ENCODE measurements at places on chromosomes 3 and 15.

GRCh38 chr15:29689287-29689986, 132.8 kb downstream of the TJP1 start:
- no peak for DNase-seq

GRCh38 chr15:64275934-64276333, 80.0 kb downstream of the CSNK1G1 start:
- no peak for DNase-seq

DNA sequence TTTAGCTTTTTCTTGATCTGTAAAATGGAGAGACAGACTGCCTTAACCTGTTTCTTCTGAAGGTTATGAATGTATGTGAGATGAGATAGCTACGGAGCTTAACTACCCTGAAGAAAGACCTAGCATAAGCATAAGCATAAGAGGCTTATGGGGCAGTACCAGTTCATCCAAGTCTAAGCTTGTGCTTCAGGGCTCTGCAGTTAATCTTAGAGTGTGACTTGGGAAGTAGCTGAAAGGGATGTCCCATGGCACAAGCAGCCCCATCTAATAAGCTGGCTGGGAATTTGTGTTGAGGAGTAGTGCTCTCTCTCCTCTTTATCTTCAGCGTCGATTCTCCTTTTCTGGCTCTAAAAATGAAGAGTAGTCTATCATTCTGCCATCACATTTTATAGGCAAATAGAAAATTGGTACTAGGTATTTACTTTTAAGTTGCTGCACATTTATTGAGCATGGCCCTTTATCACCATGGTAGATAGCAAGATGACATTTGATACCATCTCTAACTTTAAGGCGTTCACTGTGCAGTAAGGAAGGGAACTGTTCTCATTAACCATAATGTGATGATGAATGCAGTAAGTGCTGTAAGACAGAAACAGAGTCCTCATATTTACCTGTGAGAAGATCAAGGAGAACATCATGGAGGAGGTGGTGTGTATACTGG, 174.5 kb upstream of the LRRFIP2 start:
- no peak for DNase-seq

DNA sequence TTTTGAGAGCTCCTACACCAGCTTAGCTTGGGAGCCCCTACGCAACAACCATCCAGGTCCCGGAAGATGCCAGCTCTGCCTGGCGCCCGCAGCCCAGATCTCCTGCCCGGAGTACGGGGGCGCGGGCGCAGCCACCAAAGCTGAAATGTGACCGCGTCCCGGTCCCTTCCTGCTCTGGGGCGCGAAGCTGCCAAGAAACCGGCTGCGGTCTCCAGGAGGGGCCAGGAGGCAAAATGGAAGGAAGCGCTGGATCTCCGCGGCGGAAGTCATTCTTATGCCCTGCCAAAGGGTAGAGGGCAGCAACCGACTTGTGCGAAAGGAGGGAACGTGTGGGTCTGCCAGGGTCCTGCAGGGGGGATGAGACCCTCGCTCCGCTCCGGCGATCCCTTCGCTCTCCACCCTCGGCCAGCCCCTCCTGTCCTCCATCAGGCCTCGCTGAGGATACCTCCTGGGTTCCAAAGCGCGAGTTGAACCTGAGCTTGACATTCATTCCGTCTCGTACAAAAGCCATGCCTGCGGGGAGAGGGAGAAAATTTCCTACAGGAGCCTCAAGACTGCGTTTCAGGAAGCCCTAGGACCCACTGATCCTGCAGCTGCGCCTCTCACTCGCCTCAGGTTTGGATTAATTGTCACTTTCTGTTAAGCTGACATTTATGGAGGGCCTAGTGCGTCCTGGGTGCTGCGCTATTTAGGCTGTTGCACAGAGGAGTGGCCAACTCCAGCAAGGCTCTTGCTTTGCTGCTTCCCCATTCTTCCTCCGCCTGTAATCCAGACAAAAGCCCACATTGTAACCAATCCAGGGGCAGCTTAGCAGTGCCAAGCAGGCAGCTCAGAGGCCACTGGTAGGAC, 98.3 kb upstream of the VGLL3 start:
- no peak for DNase-seq

DNA sequence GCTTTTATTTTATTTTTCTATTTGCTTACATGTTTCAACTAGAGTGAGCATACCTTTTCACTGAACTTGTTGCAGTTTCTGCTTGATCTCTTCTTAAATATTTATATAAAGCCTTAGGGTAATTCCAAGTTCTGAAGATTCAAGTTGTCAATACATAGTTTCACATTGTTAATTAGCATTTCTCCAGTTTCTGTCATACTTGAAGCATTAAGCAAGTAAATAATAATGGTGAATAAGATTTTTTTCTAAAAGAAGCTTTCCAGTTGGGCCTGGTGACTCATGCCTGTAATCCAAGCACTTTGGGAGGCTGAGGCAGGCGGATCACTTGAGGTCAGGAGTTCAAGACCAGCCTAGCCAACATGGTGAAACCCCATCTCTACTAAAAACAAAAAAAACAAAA, 53.9 kb downstream of the CALML4 start:
- no peak for DNase-seq

- DNase-seq, result no peak
Observed at GRCh38 chr3:7897655-7898054, 604.0 kb upstream of the LMCD1 start.

DNA sequence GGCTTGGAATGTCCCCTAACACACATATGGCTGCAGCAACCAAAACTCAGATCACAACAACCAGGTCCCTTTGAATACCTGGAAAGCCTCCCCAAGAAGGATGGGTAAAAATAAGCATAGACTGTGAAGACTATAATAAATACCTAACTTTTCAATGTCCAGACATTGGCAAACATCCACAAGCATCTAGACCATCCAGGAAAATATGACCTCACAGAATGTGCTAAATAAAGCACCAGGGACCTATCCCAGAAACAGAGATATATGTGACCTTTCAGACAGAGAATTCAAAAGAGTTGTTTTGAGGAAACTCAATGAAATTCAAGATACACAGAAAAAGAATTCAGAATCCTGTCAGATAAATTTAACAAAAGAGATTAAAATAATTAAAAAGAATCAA, 109.2 kb downstream of the NEDD4 start:
- no peak for DNase-seq

DNA sequence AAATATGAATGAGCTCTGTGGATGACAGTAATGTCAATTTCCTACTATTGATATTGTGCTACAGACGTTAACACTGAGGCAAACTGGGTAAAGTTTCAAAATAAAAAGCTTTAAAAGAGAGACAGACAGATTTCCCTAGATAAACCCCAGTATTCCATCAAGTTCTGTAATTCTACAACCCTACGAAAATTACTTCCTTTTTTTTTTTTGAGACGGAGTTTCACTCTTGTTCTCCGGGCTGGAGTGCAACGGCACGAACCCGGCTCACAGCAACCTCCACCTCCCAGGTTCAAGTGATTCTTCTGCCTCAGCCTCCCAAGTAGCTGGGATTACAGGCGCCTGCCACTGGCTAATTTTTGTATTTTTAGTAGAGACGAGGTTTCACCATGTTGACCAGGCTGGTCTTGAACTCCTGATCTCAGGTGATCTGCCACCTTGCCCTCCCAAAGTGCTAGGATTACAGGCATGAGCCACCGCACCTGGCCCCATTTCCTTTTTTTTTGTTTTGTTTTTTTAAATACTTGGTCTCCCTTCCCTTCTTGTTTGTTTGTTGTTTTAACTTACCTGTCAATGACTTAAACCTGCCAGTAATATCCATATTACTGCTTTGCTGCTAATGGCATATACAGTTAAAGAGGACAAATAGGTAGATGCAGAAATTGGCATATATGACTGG, 57.2 kb downstream of the CBLB start:
- DNase-seq, result no peak

GRCh38 chr3:111362381-111363009, 179.5 kb upstream of the CD96 start:
- no peak for DNase-seq

DNA sequence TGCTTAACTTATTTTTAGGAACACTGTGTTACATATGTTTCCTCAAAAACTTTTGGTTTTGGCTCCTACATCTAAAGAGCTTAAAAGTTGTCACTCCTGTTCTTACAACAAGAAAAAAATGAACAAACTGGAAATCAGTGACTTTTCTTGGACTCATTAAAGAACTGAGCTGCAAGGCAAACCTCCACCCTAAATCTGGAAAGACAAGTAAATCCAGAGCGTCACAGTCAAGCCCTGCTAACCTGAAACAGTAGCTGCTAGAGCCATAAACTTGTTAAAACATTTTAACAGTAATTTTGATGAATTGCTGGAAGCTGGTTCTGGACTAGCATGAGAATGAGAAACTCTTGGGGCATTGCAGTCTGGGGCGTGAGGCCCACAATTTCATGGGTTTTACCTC, 350.5 kb upstream of the COL8A1 start:
- no peak for DNase-seq

- no peak for DNase-seq
Observed at GRCh38 chr3:169759256-169759655, 5.6 kb downstream of the TERC start.

DNA sequence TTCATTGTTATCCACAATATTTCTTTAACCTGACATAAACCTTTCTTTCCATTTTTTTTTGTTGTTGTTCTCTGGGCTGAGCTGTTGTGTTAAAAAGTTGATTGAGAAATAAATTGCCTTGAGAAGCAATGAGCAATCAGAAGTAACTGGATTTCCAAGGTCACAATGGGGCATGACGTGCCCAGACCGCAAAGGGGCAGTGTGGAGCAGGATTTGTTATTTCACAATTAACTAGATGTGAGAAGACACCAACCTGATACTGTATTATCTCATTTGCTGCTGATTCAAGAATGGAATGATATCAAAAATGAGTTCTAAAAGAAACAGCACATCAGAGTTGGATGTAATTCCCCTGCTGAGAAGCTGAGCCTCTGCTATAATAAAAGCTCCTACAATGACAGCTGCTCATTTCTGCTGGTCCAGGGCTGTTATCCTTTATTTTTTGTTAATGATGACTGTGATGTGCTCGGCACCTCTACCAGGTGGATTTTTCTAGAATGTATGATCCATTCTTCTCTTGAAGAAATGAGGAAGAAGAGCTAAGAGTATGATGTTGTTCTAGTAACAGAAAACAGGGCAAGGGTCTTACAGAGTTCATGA, 28.1 kb downstream of the CPNE4 start:
- DNase-seq, result no peak

- DNase-seq, result no peak
Observed at GRCh38 chr15:45093622-45094357, 20.2 kb downstream of the DUOX2 start.

- no peak for DNase-seq
Observed at GRCh38 chr15:82139823-82140268, 94.0 kb upstream of the MEX3B start.

- no peak for DNase-seq
Observed at GRCh38 chr15:78047761-78048627, 29.5 kb downstream of the TBC1D2B start.

DNA sequence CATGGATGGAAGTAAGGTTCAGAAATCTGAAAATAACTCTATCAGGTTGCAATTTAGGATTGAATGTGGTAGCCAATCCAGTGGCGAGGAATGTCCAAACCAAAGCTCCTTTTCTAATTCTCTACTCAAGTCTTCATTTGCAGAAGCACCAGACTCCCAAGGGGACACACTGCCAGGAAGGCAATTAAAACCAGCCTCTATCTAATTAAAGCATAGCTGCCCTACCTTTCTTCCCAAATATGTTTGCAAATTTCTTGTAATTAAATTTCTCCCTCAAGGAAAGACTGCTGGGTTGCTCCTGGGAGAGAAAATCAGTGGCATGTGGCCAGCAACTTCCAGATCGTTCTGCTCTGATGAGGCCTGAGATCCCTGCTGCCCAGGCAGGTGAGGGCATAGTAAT, 153.4 kb upstream of the MCTP2 start:
- DNase-seq, result no peak

DNA sequence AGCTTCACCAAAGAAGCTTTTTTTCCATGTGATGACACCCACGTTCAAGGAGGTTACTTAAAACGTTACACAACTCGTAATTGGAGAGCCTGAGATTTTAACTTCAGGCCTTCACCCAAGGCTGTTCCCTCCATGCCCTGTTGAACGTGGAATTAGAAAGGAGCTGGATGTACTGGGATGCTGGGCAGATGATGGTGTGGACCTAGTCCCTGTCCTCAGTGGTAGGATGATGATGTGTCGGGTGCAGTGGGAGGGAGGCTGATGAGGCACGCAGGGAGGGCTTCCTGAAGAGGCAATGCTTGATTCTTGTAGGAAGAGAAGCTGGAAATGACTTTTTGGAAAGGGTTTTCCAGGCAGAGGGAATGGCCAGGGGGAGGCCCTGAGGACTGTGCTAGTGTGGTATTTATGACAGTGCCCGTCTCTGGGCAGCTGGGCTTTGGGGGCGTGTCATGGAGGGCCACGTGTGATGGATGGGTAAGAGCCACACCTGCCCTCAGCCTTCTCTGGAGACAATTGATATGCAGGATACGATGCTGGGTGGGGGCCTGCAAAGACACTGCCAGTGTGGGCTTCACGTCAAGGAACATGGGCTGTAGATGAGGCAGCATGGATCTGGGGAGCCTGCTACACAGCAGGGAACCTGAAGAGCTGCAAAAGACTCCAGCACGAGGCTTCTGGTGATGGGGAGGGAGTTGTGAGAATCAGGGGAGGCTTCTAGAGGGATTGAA, 15.3 kb downstream of the SYNM start:
- DNase-seq, result no peak

GRCh38 chr15:47813748-47814384, 96.6 kb downstream of the SEMA6D start:
- DNase-seq, result no peak

DNA sequence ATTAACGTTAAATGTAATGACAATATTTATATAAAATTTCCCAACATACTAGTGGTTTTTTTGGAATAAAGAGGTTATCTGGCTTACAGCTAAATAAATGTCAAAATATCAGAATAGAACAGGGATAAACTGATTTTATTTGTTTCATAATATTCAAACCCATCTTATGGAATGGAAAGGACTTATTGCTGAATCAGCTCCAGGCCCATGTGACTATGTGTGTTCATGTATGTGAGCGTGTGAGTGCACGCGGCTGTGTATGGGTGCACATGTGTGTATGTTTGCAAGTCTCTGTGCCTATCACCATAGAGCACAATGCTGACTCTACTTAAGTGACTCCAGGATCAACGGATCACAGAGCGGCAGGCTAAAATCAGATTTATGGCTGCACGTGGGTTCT, 392.3 kb upstream of the GRM7 start:
- no peak for DNase-seq

DNA sequence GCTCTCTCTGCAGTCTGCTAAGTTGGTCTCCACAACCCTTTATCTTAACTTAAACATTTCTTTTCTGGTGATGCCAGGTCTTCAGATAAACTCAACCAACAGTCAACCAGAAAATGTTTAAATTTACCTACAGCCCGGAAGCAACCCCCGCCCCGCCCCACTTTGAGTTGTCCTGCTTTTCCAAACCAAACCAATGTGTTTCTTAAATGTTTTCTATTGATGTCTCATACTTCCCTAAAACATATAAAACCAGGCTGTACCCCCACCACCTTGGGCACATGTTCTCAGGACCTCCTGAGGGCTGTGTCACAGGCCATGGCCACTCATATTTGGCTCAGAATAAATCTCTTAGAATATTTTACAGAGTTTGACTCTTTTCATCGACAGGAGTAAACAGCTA, 13.2 kb upstream of the GPR160 start:
- no peak for DNase-seq

- no peak for DNase-seq
Observed at GRCh38 chr15:90264671-90265070, 801 bp upstream of the NGRN start.

- no peak for DNase-seq
Observed at GRCh38 chr3:186275436-186275835, 86.6 kb downstream of the DGKG start.

- DNase-seq, result no peak
Observed at GRCh38 chr15:77494073-77494867, 73.6 kb downstream of the HMG20A start.

Measured in stimulated activated CD8-positive, alpha-beta memory T cell treated with anti-CD3 and anti-CD28 coated beads, Interleukin-4, amount 100 ng/mL, for 1 hour (primary cell).